ENCODE measurements at places on chromosomes 1 and 21.

DNA sequence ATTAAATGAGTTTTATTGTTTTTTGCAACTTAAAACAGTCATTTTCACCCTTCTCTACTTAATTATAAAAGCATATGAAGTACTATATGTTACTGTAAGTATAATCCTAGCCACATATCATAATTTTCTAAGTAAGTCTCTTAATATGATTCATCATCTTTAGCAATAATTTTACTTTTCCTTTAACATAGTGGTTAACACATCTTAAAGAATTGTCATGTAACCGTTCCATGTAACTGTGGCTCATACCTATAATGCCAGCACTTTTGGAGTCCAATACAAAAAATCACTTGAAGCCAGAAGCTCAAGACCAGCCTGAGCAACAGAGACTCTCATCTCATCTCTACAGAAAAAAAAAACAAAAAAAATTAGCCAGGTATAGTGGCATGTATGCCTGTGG lies 260.6 kb upstream of the DUSP10 start:
- DNase-seq = no peak

- no peak for DNase-seq
Observed at GRCh38 chr1:201123866-201124265, 3.1 kb downstream of the ASCL5 start.

- DNase-seq = peak; percentile 3
Observed at GRCh38 chr1:158506369-158506987, 34.5 kb downstream of the OR10R2 start.

DNA sequence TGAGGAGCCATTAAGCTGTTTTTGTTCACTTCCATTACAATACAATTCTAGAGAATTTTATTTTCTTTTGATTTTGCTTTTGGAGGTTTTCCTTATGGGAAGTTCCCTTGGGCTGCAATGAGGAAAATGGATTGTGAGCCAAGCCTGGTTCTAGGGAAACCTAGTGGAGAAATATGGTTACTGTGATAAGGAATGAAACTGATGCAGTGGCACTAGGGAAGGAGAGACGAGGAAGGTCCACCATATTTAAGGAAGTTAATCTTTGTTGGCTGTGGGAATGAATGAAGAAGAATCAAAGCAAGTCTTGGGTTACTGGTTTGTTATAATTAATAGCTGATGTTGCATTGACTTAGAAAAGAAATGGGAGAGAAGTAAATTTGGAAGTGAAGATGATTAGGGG lies 28.4 kb downstream of the CHML start:
- no peak for DNase-seq

GRCh38 chr1:107357376-107357775 lies 216.5 kb downstream of the NTNG1 start:
- DNase-seq = peak; percentile 62

- DNase-seq = peak; percentile 18
Observed at GRCh38 chr1:219993554-219994433, 52.5 kb downstream of the EPRS1 start.

GRCh38 chr1:151867321-151867720 lies 13.8 kb upstream of the THEM5 start:
- no peak for DNase-seq

DNA sequence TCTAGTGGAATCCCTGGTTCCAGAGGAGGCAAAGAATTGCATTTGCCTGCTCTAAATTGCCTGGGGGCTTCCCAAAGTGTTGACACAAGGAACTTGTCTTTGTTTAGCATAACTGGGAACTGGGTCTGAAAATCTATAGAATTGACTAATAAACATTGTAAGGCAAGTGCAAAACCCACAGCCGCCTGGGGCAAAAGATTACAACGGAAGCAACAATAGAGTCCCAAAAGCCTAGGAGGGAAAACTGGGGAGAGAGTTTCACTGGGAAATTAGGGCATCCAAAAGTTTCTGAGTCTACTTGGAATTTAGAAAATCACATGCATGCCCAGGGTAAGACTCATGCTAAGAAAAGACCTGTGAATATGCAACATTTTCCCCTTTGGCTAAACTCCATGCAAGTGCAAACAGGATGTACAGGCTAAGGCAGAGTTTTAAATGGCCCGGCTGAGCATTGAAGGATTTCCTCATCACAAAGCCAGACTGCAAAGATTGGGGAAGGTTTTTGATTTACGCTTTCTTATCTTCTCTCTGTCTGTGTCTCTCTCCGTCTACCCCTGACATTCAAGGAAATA lies 725.3 kb upstream of the NCAM2 start:
- DNase-seq = no peak

- DNase-seq = no peak
Observed at GRCh38 chr1:101122452-101123166, 97.0 kb upstream of the DPH5 start.

DNA sequence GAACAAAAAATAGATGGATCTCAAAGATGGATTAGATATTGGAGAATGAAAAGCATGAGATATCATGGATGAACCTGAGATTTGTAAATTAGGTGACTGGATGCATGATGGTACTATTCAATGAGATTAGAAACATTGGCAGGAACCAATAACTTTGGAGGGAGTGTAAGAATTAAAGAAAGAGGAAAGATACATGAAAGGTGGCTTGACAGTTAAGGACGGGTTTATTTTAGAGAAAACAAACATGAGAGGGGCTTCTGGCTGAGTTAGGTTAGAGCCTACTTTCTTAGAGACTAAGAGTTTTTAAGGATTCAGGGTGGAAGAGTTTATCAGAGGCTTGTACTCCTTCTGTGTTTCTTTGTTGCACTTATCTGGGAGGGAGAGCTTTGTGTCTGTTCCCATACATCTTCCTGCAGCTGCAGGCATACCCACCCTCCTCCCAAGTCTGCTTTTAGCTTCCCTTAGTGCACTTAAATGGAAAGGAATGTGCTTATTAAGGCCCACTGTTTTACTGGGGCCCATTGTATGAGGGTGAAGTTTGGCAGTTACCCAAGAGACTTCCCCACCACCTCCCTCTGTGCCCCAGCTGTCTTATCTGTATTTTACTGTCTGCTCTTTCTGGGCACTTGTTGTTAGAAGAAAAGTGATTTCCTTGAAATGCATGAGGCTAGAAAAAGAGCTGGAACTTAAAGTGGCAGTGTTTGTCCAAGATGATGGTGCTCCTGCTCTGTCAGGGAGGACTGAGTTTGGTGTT lies 26.1 kb upstream of the CR2 start:
- no peak for DNase-seq

- no peak for DNase-seq
Observed at GRCh38 chr1:151853411-151853943, at the start of gene THEM5. TSS of gene THEM5 (minus strand) at chr1:151853712. CDS start at chr1:151853565, 147 bp downstream.

DNA sequence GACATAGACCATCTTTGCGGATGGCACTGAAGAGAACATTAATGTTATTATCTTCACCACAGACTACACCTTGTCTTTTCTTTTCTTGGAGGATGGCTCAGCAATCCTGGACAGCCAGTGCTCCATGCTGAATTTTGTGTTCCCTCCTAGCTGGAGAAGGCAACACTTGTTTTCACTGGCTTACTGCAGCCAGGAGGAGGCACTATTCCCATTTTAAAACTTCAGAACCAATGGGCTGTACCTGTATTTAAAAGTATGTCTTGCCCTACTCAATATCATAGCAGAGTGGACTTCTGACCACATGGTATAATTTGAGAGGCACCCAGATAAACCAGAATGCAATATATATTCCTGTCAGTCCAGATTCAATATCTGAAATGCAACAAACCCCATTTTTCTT lies 53.3 kb upstream of the POGK start:
- no peak for DNase-seq

DNA sequence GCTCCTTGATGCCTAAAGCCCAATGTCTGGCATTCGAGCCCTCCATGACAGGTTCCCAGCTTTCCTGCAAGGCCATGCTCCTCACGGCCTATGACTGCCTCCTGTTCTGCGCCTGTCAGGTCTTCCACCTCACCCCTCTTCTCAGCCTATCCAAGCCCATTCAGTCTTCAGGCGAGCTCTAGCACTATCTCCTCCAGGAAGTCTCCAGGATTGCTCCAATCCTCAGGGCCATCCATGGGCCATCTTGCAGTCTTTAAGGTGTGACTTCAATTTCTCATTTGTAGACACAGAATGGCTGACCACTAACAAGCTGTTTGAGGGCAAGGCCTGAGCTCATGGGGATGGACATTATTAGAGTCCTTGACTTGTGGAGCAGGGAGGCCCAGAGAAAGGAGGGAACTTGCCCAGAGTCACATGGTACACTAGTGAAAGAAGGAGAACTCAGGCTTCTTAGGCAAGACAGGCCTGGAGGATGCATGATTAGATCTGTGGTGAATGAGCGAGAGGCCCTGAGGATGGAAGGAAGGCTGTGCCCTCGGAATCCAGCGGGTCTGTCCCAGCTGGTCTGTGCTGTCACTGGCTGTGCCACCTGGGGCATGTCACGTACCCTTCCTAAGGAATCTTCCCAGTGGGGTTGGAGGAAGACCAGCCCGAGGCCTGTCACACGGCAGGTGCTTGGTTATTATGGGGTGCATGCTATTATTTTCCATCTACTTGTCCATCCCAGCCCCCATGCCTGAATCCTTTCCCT lies 1.2 kb upstream of the ACOT11 start:
- no peak for DNase-seq

GRCh38 chr1:162561616-162562469 lies at the start of gene UAP1:
TSS of gene UAP1 (plus strand) at chr1:162561722. CDS start at chr1:162566069, 4,347 bp downstream.
- no peak for DNase-seq

DNA sequence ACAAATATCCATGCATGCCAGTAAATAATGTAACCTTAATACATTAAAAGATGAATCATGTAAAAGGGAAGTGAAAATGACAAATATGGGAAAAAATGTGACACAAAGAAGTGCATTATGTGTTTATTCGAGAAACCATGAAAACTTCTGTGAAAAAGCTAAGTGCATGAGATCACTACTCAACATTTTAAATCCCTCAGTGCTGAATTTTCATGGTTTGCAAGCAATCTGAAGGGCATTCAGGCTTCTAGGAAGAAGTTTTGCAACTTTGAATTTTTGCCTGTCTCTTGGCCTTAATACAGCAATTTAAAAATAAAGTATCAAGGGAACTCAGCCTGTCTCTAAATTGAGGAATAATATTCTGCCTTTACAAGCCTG lies 78.2 kb downstream of the MAP3K7CL start:
- DNase-seq = peak; percentile 89

GRCh38 chr1:225049594-225049993 lies 120.1 kb downstream of the DNAH14 start:
- no peak for DNase-seq

DNA sequence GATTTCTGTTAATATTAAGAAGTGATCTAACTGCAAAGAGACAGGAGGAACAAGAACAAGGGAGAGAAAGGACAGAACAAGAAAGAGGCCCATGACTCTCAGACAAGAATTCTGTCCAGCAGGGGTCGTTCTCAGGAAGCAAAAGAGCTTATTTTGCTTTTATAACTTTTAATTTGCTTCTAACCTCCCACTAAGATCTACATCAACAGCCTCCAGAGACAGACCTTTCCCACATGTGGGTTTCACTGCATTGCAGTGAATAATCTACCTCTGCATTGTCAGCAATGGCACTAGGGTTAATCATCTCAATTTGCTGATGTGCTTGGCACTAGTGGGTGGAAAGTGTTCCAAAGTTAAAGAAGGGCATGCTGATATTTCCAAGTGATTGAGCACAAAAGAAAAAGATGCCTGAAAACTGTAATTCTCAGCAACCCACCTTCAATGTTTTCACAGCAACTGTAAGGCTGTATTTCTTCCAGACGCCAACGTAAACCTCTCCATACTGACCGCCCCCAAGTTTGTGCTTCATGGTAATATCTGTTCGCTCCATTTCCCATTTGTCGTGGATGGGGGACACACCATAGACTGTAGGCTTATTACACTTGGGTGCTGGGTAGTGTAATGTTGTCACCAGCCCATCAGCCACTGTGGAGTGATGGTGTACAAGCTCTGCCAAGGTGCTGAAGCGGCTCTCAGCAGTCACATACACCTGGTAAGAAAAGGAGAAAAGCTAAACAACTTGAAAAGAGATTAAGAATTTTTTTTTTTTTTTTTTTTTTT lies 39.5 kb downstream of the TOR3A start:
- peak; percentile 84 for DNase-seq

GRCh38 chr1:24875257-24875656 lies 54.8 kb downstream of the RUNX3 start:
- no peak for DNase-seq

DNA sequence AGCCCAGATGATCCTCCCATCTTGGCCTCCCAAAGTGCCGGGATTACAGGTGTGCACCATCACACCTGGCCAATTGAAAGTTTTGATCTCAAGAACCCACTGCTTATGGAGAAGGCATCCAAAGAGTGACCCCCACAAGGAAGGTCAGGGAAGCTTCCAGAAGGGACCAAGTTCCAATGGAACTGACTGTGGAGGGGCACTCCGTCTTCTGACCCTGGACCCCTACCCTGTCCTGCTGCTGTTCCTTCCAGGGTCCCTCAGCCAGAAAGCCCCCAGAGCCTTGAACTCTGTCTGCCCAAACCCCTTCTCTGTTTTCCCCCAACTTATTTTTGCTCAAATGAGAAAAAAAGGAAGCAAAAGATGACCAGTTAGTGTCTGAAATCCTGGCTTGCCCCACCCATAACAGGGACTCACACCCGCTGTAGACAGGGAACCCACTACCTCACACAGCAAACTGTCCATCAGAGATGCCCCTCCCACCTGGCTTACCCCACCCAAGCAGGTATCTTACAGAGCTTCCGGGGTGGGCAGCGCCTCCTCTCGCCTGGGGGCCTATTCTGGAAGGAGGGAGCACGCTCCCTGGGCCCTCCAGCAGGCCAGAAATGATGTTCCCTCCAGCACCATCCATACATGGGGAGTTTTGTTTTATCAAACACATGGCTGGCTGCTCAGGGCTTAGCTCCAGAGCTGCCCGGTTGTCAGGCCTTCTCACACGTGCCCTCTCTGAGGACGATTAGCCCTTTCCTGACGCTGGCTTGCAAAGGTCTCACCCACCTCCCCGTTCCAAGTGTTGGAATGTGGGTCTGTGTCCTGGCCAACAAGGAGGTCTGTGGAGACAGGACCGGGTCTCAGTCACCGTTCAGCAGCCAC lies 3.1 kb upstream of the WNT3A start:
- DNase-seq = no peak

DNA sequence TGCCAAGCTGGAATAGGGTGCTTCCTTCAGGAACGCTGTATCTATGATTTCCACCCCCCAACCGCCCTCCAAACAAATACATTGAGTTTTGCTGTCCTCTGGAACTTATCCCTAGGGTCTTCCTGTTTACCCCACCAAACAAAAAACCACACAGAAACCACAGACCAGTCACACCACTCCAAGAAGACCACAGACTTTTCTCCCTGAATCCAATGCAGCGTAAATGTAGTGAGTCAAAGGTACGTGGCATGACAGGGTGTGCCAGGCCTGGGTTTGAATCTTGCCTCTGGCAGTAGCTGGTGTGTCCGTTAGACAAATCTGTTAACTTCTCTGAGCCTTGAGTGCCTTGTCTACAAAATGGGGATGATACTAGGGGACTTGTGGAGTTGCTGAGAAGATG lies 27.8 kb downstream of the ASAP3 start:
- no peak for DNase-seq
